ENCODE measurements at places on chromosomes 1 and 21. TPM values are rescaled to one million over a fixed set of nuclear protein-coding genes. Genes with fewer than 3 reads are reported as not detected.

The ESRRG gene
- not detected for total RNA-seq

The FAM3B gene
- total RNA-seq = not detected

The S100A3 gene
- 104 TPM for total RNA-seq

The LCE1B gene
- total RNA-seq = not detected

The TMEM200B gene
- total RNA-seq = 0.18 TPM

The STUM gene
- not detected for total RNA-seq

The CYP2J2 gene
- not detected for total RNA-seq

The DPT gene
- total RNA-seq = not detected

The BSND gene
- total RNA-seq = not detected

The RNF2 gene
- 20.1 TPM for total RNA-seq

The CYP4Z1 gene
- not detected for total RNA-seq

The FCAMR gene
- total RNA-seq = not detected

The SMAP2 gene
- total RNA-seq = 9.0 TPM

The CD34 gene
- not detected for total RNA-seq

The ATXN7L2 gene
- 2.1 TPM for total RNA-seq

The OR2T33 gene
- total RNA-seq = not detected
